ENCODE measurements at places on chromosomes 1 and 21. TPM values are rescaled to one million over a fixed set of nuclear protein-coding genes. Genes with fewer than 3 reads are reported as not detected.

DNA sequence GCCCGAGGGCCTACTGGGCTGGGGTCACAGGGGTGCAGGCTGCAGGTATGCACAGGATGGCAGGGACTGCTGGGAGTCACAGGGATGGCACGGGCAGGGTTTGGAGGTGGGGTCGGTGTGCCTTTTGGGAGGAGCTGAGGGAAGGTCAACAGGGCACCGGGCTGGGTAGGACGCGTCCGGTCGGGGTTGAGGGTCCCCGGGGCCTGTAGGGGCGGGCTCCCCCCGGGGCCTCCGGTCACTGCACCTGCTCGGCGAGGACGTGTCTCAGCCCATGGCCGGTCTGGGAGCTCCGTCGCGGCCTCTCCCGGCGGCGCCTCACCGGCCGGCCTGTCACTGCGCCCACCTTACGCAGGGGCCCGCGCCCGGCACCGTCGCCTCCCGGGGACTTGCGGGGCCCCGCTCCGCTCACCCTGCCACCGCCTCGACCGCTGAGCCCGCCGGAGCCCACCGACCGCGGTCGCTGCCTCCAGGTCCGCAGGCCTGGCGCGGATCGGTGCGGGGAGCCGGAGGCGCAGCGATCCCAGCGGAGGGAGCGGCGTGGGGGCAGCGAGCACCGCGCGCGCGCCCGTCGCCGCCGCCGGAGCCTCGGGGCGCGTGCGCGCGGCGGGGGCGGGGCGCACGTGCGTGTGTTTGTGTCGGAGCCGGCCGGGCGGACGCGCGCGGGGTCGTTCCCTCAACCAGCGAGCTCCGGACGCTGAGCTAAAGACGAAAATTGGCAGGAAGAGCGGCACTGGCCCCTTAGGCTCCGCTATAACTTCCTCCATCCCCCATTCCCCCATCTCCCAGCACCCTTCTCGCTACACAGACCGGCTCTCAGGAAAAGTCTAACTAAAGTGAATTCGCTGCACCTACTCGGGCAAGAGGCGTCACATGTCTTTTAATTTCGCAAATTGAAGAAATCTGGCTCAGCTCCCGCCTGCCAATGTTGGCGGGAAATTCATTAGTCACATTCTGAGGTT, at the start of gene AMIGO1:
TSS of gene AMIGO1 (minus strand) at position 552 of the 959 bp plus-strand sequence. CDS start 815 bp downstream, outside the sequence.
- DNase-seq, result no peak

- peak; percentile 40 for DNase-seq
Measured at GRCh38 chr21:44713130-44713529, 1.8 kb upstream of the TSPEAR start.

The EPHB2 gene
- total RNA-seq, result 14.6 TPM

- no peak for DNase-seq
Measured at GRCh38 chr1:168960114-168960513, 146.4 kb upstream of the ATP1B1 start.

GRCh38 chr1:241800640-241801039, 47.4 kb upstream of the EXO1 start:
- no peak for DNase-seq

- DNase-seq, result no peak
Measured at GRCh38 chr1:168135116-168135920, 1.4 kb downstream of the GPR161 start.

The GPR25 gene
- total RNA-seq, result not detected

GRCh38 chr1:183223467-183223866, 37.4 kb downstream of the LAMC2 start:
- no peak for DNase-seq

The MYOG gene
- total RNA-seq, result not detected

DNA sequence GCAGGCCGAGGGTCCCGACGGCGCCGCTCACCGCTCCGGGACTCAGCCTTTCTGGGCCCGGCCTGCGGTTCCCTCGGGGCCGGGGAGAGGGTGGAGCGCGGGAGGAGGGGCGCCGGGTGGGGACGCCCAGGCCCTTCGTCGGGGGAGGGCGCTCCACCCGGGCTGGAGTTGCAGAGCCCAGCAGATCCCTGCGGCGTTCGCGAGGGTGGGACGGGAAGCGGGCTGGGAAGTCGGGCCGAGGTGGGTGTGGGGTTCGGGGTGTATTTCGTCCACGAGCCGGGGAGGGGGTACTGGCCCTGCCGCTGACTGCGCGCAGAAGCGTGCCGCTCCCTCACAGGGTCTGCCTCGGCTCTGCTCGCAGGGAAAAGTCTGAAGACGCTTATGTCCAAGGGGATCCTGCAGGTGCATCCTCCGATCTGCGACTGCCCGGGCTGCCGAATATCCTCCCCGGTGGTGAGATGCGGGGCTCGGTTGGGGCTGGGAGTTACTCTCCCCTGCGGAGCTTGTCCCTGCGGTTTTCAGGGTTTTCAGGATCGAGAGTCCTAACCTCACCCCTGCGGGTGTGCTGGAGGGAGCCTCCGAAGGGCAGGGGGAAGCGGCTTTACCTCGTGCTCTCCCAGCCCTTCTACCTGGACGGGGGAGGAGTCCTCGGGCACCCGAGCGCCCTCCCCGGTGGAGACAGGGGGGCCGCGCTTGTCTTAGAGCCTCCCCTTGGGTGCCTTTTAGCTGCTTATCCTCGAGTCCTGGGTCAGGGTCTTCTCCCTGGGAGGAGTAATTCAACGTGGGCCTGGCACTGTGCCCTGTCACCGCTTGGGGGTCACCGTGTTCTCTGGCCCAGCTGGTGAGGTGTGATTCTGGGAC, 2.1 kb downstream of the SAMD11 start:
- DNase-seq, result no peak

- no peak for DNase-seq
Measured at GRCh38 chr1:243345205-243345604, 89.4 kb downstream of the SDCCAG8 start.
